ENCODE measurements at places on chromosomes 7 and 10.

DNA sequence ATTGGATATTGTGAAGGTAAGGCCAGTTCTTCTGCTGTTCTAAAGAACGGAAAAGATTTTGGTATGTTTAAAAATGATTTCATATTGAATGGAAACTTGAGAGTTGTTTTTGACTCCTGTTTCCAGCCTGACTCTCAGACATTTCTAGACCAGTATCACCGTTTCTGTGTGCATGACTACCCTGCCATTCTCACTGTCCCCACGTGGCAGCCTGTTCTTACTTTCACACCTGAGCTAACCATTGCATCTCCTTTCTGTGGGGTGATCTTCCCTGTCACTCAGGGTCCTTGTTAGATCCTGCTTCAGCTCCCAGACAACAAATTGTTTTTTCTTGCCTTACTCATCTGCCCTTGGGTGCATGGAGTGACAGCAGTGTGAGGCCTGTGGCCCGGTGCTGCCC lies 38.9 kb downstream of the GLRX3 start:
- no peak for DNase-seq

DNA sequence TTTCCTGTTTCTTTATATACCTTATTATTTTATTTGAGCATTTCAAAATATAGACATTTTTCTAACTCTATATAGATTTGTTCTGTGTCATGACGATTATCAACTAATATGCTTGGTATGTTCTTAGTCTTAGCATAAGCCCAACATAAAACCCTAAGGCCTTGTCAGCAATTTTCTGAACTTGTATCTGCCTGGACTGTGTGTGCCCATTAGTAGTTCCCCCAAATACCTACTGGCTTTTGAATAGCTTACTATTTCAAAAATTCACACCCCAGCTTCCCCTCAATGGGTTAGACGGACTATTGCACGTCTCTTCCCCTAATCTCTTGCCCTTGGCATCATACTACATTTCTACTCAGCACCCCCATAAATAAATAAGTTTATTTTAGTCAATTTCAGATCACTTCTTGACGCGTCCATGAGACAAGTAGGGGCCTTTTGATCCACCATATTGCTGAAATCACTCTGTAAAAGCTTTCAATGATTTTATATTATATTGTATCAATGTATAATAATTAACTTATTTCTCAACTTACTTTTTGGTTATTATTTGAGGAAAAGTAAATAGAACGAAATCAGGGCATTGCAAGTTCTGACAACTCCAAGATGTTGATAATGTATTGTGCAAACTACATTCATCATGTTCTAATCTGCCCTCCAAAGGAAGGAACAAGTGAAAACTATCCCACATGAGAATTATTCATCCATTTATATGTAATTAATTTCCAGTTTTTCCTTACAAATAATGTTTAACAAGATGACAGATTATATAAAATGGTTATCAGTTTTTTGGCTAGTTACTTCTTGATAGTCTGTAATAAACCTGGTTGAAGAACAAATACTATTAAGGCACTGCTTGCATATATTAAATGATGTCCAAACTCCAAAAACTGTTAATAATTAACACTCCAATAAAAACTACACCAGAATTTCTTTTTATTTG lies 1.1 kb upstream of the AKR1C3 start:
- DNase-seq: no peak

- no peak for DNase-seq
Observed at GRCh38 chr7:33554046-33554445, 351.3 kb upstream of the BMPER start.

DNA sequence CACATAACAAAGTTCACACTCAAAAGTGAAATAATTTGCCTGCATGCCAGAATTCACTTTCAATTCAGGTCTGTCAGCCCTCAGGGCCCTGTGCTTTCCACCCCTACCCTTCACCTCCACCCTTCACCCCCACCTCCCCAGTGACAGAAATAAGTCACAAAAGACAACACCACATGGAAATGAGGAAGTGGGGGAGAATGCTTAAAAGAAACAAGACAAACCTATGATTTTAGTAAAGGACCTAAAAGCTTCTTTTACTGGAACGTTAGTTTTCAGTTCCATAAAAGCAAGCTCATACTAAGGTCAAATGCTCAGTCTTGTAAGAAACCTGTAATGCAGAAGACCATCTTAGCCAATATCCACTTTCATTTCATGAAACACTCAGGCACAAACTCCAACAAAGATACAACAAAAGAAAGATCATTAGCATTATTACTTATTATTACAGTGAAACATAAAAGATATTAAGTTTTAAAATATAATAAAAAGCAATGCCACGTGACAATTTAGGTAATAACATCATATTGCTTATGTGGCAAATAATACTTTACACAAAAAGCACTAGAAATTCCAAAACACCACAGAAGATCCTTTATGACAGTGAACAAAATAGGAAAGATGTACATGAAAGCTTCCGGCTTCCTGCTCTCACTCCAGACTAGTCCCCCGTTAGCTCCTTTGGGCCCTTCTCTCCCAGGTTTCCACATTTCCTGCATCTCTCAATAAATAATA lies 112.1 kb downstream of the LMBR1 start:
- no peak for DNase-seq

GRCh38 chr10:18157881-18158280 lies 17.7 kb downstream of the CACNB2 start:
- DNase-seq: no peak

DNA sequence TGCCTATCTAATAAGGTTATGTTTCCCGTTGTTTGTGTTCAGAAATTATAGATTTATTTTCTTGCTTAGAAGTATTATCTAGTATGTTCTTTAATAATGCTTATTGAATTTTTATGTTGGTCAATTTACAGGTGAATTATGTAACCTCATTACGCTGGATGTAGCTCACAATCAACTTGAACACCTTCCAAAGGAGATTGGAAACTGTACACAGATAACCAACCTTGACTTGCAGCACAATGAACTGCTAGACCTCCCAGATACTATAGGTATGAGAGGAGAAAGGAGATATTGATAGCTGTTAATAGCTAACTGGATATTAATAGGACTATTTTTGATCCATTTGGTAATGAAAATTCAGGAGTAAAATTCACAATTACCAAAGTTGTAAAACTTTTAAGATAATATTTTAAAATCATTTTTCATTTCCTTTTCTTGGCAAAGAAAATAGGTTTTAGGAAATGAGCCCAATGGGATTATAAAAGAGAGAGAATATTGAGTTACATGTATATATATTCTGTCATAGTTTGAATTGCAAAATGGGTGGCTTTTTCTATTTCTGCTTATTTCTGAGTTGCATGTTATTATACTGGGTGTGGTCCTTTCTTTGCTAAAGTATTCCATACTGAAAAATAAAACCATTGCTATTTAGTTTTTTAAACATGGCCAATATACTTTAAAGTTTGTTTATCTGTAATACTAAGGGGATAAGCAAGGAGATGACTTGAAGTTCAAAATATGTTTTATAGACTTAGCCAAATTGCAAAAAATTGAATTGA lies 66.3 kb downstream of the SHOC2 start:
- no peak for DNase-seq

DNA sequence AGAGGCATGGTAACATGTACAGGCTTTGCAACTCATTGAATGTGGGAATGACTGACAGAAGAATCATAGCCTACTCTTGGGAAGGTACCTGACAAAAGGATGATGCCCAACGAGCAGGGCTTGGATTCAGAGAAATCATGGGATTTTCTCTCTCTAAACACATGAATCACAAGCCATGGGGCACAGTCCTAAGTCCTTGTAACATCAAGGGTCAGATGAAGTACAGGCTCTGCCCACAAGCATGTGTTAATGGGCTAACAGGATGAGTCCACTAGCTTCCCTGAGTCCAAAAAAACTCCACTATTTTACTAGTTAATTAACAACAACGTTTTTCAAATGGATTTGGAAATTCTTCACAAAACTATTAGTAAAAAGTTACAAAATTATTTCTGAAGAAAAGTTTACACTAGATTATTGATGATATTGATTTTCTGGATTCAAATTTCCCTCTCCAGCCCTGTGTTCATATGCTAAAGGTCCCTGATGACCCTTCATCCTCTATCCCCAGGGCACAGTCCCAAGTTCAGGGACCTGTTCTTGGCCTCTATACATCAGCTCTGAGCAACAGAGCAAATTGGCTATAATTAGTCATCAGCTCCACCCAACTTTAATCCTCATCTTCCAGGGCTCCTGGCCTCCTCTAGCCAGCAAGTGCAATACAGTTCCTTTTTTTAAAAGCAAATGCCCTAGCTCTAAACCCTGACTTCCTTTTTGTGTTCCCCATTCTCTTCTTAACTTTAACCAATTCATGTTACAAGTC lies 99.8 kb downstream of the GSAP start:
- no peak for DNase-seq

GRCh38 chr10:125559210-125559609 lies 123.8 kb downstream of the TEX36 start:
- no peak for DNase-seq

GRCh38 chr7:55155351-55156117 lies 136.7 kb downstream of the EGFR start:
- DNase-seq: no peak

DNA sequence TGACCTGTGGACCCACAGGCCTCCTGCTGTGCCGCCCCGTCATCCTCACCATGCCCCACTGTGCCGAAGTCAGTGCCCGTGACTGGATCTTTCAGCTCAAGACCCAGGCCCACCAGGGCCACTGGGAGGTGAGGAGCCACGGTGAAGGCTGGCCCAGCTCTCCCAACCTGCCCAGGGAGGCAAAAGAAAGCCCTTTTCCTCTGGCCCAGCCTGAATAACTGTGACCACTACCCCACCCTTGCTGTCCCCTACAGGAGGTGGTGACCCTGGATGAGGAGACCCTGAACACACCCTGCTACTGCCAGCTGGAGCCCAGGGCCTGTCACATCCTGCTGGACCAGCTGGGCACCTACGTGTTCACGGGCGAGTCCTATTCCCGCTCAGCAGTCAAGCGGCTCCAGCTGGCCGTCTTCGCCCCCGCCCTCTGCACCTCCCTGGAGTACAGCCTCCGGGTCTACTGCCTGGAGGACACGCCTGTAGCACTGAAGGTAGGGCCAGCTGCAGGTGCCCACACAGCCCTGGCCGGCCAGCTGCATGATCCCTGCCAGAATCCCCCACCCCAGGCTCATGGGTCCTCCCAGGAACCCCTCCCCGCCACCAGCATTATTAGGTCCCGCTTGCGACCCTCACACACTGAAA lies 25.5 kb upstream of the SLC29A3 start:
- no peak for DNase-seq

GRCh38 chr7:142094861-142095260 lies 16.7 kb upstream of the MGAM2 start:
- no peak for DNase-seq

GRCh38 chr7:2654059-2654458 lies 22.3 kb downstream of the TTYH3 start:
- DNase-seq: no peak

Measured in stimulated activated CD4-positive, alpha-beta T cell treated with anti-CD3 and anti-CD28 coated beads, Interleukin-1b, Interleukin-23, amount 100 ng/mL, for 1 hour (primary cell).